HFFc6 (cell line): ENCODE measurements at places on chromosomes 6 and 20.

DNA sequence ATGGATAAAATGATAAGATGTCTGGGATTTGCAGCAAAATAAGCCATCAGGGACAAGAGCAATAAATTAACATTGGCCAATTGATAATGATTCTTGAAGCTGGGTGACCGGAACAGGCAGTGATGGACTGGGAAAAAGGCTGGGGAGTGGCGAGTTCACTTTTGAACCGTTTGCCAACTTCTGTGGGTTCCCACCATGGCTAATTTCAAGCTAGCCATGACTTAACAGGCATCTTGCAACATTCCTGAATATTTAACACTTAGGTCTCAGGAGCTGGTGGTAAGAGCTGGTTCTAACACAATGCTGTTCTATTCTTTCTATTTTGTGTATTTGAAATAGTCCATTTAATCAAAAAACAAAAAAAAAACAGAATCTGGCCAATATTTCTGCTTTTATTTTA, 37.6 kb upstream of the CD83 start:
- H3K4me1 ChIP-seq: peaks cover 7% of the 10 kb centered on the region
- no peak for DNase-seq
- no peak overlapping the region for H3K4me3 ChIP-seq
- H3K27ac ChIP-seq: no peak overlapping the region
- H3K36me3 ChIP-seq: no peaks in the 10 kb centered on the region
- peaks cover 6% of the 10 kb centered on the region; the same call in 1 of the 2 replicates for H3K27me3 ChIP-seq

- peak overlapping the region; percentile 93 for H3K27ac ChIP-seq
- H3K27me3 ChIP-seq: peaks cover 5% of the 10 kb centered on the region
- H3K4me3 ChIP-seq: peak overlapping the region; percentile 98
- peaks cover 22% of the 10 kb centered on the region for H3K4me1 ChIP-seq
- peaks cover 19% of the 10 kb centered on the region for H3K36me3 ChIP-seq
Measured at GRCh38 chr6:89079511-89080234, 878 bp upstream of the PNRC1 start.

DNA sequence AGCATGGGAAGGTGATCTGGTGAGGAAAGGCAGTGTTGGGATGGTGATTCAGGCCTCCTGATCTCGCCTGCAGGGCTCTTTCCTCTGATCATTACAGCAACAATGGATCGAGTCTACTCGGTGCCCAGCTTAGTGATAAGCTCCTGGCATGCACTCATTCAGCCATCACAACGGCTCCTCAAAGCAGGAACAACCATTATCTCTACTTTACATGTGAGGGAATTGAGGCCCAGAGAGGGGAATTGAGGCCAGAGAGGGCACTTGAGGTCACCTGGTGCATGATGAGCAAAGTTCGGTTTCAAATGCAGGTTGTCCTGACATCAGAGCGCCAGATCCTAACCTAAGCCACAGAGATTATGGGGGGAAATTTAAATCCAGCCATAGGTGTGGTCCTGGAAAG, 42.0 kb upstream of the BPIFA2 start:
- no peak overlapping the region for H3K27ac ChIP-seq
- H3K4me1 ChIP-seq: no peaks in the 10 kb centered on the region
- H3K36me3 ChIP-seq: no peaks in the 10 kb centered on the region
- peaks cover 25% of the 10 kb centered on the region for H3K27me3 ChIP-seq
- H3K4me3 ChIP-seq: no peak overlapping the region
- no peak for DNase-seq

DNA sequence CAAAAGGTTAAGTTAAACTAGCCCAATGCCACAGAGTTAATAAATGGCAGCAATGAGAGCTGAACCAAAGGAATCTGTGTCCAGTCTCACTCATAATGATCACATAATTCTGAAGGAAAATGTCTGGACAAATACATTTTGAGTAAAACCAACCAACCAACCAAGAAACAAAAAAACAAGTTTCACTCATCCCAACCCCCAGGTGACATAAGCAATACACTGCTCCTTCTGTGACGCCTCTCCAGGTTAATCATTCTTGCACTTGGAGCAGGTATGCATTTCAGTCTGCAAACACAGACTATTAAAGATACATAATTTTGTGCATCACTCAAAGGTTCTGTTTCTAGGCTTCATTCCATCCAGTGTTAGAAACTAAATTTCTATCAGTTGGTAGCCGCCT, 35.2 kb upstream of the MC3R start:
- no peaks in the 10 kb centered on the region for H3K36me3 ChIP-seq
- DNase-seq: no peak
- no peaks in the 10 kb centered on the region for H3K4me1 ChIP-seq
- no peaks in the 10 kb centered on the region; the same call in none of the 2 replicates for H3K27me3 ChIP-seq

DNA sequence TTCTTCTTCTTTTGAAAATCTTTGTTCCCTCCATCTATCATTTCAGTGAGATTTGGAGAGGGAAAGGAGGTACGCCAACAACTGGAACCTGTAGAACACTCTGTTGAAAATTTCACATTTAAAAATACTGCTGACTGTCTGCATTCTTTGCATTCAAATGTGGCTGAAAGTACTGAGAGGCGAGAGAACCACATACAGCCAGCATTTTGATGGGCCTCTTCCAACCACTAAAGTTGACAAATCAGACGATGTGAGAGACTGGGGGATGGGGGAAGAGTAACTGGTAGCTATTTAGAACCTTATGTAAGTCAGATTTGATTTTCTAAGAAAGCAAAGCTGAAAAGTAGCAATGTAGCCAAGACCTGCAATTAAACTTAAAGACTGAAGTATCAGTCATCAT, 77.5 kb downstream of the FKBP5 start:
- peaks cover 18% of the 10 kb centered on the region for H3K36me3 ChIP-seq
- peaks cover 1% of the 10 kb centered on the region for H3K27me3 ChIP-seq
- no peak overlapping the region for H3K27ac ChIP-seq
- peak; percentile 27 for DNase-seq
- H3K4me1 ChIP-seq: peaks cover 12% of the 10 kb centered on the region
- H3K4me3 ChIP-seq: no peak overlapping the region

GRCh38 chr20:52311209-52311794, 119.7 kb upstream of the ZFP64 start:
- H3K4me1 ChIP-seq: peaks cover 6% of the 10 kb centered on the region; the same call in 1 of the 2 replicates
- H3K4me3 ChIP-seq: no peak overlapping the region
- peaks cover 6% of the 10 kb centered on the region for H3K27me3 ChIP-seq
- no peak for DNase-seq

DNA sequence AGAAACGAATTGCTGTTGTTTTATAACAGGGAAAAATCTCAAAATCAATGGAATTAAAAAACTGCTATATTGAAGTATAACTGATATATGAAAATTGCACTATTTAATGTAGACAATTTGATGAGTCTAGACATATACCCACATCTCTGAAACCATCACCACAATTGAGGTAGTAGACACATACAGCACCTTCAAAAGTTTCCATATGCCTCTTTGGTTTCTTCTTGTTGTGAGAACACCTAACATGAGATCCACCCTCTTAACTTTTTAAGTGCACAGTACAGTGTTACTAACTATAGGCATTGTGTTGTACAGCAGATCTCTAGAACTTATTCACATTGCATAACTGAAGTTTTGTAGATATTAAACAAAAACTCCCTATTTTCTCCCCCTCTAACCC, 14.0 kb upstream of the SLC17A5 start:
- H3K4me1 ChIP-seq: peaks cover 35% of the 10 kb centered on the region
- no peak overlapping the region for H3K27ac ChIP-seq
- H3K36me3 ChIP-seq: no peaks in the 10 kb centered on the region
- no peak overlapping the region for H3K4me3 ChIP-seq

DNA sequence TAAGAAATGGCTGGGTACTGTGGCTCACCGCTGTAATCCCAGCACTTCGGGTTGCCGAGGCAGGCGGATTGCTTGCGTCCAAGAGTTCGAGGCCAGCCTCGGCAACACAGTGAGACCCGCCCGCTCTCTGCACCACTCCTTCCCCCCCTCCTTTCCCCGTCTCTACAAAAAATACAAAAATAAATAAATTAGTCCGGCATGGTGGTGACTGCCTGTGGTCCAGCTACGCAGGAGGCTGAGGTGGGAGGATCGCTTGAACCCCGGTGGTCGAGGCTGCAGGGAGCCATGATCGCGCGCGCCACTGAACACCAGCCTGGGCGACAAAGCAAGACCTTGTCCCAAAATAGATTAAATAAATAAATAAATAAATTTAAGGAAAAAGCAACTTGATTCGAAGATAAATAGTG, 448 bp upstream of the RNF114 start:
- H3K27me3 ChIP-seq: peaks cover 2% of the 10 kb centered on the region
- peaks cover 7% of the 10 kb centered on the region; the same call in 1 of the 2 replicates for H3K36me3 ChIP-seq
- H3K27ac ChIP-seq: no peak overlapping the region
- H3K4me3 ChIP-seq: peak overlapping the region; percentile 99; the same call in 1 of the 2 replicates

DNA sequence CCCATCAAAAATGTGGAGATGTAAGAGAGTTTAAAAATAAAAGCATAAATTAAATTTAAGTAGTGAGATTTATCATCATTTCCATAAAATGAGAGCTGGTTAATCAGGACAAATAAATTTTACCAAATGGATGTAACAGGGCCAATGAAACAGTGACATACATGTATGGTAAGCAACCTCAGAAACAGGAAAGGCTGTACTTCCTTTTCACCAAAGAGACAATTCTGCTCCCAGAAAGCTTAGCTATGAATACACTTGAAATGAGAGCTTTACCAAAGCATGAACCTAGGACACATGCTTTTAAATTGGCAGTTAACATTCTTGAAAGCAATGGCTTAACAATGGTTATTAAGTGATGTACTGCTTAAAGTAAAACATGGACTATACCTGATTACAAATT, 12.1 kb upstream of the UBE2J1 start:
- DNase-seq: no peak
- no peak overlapping the region for H3K27ac ChIP-seq
- peaks cover 21% of the 10 kb centered on the region for H3K4me1 ChIP-seq
- H3K27me3 ChIP-seq: peaks cover 15% of the 10 kb centered on the region

GRCh38 chr6:54617730-54618129, 228.8 kb upstream of the FAM83B start:
- peak; percentile 74 for DNase-seq
- no peak overlapping the region for H3K4me3 ChIP-seq
- H3K27ac ChIP-seq: no peak overlapping the region; the same call in 1 of the 2 replicates
- peaks cover 20% of the 10 kb centered on the region for H3K4me1 ChIP-seq

- peak; percentile 76 for DNase-seq
- no peaks in the 10 kb centered on the region; the same call in none of the 2 replicates for H3K27me3 ChIP-seq
- peaks cover 63% of the 10 kb centered on the region for H3K4me1 ChIP-seq
- H3K36me3 ChIP-seq: peaks cover 13% of the 10 kb centered on the region; the same call in 1 of the 2 replicates
Measured at GRCh38 chr6:148464319-148465010, 121.8 kb downstream of the SASH1 start.

DNA sequence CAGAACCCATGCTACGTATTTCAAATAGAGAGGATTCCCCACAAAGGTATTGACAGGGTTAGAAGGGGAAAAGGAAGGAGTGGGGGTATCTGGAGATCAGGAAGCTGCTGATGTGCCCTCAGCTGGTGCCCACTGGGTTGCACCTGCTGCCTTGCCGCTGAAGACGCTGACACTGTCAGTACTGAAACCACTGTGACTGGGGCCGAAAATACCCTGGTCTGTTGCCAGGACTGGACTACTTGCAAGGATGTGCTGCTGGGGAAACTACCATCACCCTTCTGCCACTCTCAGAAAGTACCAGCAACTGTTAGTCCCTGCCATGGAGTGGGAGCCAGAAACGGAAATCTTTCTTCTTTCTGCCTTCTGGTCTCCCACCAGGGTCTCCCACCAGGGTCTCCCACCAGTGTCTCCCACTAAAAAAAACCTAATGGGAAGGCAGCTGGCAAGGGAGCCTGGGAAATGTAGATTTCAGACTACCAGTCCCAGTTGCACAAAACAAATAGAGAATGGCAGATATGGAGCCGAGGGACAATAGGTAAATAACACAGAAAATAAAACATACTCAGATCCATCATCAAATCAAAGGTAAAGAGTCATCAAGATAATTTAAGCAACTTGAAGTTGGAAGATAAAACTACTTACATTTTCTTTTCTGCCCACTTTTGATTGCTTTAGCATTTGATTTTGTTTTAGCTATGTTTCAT, 204.8 kb downstream of the TPBG start:
- H3K4me1 ChIP-seq: no peaks in the 10 kb centered on the region
- DNase-seq: no peak

GRCh38 chr20:63940071-63940471, 16.1 kb downstream of the UCKL1 start:
- no peak for DNase-seq
- H3K27ac ChIP-seq: no peak overlapping the region
- peaks cover 4% of the 10 kb centered on the region for H3K27me3 ChIP-seq
- peaks cover 17% of the 10 kb centered on the region for H3K36me3 ChIP-seq
- no peak overlapping the region for H3K4me3 ChIP-seq
- no peaks in the 10 kb centered on the region for H3K4me1 ChIP-seq

DNA sequence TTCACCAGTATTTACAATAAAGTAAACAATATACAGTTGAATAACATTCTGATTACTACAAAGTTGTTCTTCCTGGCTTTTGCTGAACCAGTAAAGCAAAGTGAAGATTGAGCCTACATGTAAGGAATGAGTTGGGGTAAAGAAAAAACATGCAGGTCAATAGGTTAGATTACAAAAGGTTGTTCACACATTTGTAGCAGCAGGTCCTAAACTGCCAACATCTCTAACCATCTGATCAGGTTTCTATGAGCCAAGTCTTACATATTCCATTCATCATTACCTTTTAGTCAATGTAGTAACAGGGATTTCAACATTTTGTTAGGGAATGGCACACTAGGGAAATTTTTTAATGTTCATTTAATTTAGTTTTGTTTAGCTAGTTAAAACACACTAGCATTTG, 9.3 kb upstream of the CALHM6 start:
- no peaks in the 10 kb centered on the region for H3K27me3 ChIP-seq
- no peak overlapping the region for H3K4me3 ChIP-seq
- DNase-seq: no peak

DNA sequence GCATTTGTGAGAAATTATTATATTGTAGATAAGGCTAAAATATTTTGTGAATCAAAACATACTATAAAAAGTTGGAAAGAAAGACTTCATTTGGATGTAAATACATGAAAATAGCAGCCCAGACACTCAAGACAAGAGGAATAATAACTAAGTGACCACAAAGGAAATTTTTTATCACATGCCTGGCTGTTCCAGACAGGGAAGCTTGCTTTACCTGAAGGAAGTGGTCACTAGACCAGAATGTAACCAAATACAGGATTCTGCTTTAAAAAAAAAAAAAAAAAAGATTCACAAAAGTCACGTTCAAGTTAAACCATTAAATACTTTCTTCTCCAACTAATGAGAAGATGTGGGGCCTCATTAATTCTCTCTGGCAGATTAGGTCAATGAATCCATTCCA, 9.3 kb upstream of the HLA-DQB2 start:
- H3K4me3 ChIP-seq: no peak overlapping the region
- H3K36me3 ChIP-seq: no peaks in the 10 kb centered on the region
- H3K27me3 ChIP-seq: peaks cover 10% of the 10 kb centered on the region
- no peaks in the 10 kb centered on the region for H3K4me1 ChIP-seq
